Activated CD4-positive, alpha-beta T cell treated with anti-CD3 and anti-CD28 coated beads for 4 hours (primary cell): ENCODE measurements at places on chromosomes 12 and 14.

DNA sequence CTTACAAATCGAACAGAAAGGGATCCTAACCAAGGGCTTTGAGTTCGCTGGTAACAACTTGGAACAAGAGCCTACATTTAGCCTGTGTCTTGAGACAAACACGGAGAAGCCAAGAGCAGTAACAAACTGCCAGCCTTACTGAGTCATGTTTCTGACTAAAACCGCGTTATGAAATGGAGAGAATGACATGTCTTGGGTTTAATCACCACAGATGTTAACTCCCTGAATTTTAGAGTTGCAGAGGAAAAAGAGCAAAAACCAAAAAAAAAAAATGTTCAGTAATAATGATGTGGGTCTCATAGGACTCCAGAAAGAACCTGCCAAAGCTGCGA is 1.0 kb downstream of the BLTP3B start:
- DNase-seq = peak; percentile 30

DNA sequence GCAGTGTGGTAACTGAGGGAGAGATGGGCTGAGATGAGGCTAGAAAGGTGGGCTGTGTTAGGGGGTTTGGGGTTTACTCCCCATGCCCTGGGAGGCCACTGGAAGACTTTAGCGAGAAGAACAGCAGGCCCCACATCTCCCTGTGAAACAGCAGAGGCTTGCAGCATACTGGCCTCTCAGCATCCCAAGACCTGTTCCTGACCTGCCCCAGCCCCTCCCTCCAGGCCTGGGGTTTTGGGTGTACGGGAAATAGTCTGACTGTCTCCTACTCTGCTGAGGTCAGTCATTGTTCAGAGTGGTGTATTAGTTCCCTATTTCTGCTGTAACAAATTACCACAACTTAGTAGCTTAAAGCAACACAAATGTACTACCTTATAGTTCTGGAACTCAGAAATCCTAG is 103.5 kb upstream of the HIF1A start:
- DNase-seq = no peak

- no peak for DNase-seq
Observed at GRCh38 chr14:41167040-41167439, 439.6 kb upstream of the LRFN5 start.

GRCh38 chr12:92369636-92370035 is 224.0 kb upstream of the BTG1 start:
- DNase-seq = no peak

DNA sequence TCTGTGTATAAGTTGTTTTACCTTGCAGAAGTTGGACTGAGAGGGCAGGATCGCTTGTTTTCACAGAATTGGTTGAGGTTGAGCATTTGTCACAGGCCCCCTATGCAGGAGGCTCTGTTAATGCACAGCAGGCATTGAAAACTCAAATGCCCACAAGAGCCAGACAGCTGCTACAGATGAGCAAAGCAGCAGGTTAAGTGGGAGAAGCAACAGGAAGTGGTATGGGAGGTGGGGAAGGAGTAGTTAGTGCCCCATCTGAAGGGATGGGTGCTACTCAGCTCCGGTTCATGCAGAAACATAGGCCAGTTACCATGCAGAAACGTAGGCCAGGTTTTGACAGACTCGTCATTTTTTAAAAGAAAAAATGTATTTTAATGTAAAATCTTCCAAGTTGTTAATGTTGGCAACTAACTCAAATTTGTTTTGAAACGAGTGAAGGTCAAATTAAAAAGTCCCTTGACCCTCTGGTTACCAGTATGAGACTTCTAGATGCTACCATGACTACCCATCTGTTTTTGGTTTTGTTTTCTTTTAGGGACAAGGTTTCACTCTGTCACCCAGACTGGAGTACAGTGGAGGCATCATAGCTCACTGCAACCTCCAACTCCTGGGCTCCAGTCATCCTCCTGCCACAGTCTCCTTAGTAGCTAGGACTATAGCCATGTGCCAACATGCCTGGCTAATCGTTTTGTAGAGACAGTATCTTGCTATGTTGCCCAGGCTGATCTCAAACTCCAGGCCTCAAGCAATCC is 84.7 kb upstream of the FRMD6 start:
- no peak for DNase-seq

- DNase-seq = no peak
Observed at GRCh38 chr12:50006754-50007442, 18.4 kb downstream of the RACGAP1 start.

DNA sequence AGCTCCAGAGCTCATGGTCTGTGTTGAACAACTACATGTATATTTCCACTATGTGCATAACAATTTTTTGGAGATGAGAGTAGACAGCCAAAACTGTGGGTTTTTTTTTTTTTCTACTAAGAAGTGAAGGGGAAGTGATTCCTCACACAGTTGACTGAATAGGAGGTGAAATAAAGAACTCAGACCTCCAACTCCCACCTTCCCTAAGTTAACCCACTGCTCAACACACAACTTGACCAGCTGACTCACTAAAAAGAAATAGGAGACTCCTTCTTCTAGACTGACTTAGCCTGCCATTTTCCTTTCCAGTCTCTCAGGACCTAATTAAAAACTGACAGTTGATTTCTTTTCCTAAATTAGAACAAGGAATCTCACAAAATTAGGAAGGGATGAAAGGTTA is 1.7 kb downstream of the M6PR start:
- DNase-seq = no peak

DNA sequence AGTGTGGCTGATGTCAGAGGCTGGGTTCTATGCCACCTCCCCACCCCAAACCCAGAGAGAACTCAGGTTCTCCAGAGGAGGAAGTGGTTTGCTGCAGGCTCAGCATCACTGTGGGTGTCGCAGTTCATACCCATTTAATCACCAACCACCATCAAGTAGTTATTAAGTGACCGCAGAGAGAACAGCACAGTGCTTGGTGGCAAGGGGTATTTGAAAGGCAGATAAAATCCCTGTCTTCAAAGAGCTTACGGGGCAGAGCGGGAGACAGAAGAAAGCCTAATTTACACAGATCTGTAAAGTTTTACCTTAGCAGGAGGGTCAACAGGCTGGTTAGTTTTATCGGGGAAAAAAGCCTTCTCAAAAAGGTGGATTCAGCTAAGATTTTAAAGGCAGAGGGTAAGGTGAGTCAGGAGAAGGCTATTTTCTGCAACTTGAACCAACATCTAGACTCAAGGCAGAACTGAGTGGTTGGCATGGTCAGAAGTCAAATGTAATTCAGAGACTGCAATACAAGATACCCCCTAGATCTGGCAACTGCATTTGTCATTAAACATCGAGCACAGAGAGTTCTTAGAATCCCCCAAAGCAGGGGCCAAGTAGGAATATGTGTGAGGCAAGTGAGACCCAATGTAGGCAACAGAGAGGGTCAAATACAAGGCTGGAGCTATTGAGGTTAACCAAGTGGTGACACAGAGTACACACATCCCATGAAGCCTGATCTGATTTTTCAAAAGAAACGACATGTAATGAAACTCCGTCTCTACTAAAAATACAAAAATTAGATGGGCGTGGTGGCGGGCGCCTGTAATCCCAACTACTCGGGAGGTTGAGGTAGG is 13.2 kb downstream of the PXN start:
- peak; percentile 72 for DNase-seq

GRCh38 chr12:106078358-106079010 is 60.3 kb downstream of the NUAK1 start:
- DNase-seq = no peak

DNA sequence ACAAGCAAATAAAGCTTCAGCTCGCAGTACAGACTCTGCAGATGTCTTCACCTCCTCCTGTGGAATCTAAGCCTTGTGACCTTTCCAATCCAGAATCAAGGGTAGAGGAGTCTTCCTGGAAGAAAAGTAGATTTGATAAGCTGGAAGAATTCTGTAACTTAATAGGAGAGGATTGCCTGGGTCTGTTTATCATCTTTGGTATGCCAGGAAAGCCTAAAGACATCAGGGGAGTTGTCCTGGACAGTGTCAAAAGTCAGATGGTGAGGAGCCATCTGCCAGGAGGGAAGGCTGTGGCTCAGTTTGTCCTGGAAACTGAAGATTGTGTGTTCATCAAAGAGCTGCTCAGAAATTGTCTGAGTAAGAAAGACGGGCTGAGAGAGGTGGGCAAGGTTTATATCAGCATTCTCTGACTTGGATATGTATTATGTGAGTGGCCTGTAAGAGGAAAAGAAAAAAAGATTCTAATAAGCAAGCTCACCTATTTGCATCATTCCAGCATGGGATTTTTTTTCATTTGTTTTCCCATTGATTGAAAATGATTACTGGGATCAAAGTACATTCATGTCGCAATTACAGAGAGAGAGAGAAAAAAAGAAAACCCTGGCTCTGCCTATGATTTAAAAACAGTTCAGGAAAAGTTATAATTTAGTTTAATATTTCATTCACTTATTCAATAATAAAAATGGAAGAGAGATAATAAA is 767 bp downstream of the REP15 start:
- DNase-seq = no peak

GRCh38 chr12:92779902-92780301 is 77.1 kb downstream of the PLEKHG7 start:
- DNase-seq = no peak

DNA sequence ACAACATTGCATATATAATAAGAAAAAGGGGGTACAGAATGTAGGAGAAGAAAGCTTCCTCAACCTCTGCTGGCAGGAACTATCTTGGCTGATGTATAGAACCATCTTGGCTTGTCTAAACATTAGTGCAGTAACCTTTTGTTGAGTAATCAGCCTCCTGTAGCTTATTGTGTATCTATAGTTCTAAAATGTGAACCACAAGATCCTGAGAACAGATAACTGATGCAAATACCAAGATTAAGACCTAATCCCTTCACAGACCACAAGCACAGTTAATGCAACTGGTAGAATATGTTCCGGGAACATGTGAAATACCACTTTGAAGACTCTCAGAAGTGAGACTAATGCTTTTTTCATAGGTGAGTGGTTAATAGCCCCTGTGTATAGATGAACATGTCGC is 50.7 kb upstream of the KCNC2 start:
- DNase-seq = no peak

GRCh38 chr14:61474015-61474414 is 152.6 kb downstream of the PRKCH start:
- no peak for DNase-seq

- DNase-seq = peak; percentile 39
Observed at GRCh38 chr14:39229222-39229543, 4.5 kb upstream of the MIA2 start.

DNA sequence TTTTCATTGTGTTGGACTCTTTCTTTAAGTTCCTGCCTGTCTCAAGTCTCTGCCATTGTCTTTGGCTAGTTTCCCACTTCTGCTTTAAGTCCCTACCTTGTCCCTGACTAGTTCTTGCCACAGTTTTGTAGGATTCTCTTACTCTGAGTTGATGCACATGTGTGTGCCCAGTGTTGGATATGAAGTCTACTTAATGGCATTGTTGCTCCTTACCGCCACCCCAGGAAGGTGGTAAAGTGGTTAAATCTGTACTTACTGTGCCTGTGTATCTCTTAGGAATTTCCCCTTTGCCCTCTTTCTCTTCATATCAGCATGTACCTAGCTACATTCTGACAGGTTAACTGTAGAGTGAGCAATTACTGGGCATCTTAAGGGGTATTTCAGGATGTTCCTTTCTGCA is 227.1 kb downstream of the NUBPL start:
- no peak for DNase-seq

DNA sequence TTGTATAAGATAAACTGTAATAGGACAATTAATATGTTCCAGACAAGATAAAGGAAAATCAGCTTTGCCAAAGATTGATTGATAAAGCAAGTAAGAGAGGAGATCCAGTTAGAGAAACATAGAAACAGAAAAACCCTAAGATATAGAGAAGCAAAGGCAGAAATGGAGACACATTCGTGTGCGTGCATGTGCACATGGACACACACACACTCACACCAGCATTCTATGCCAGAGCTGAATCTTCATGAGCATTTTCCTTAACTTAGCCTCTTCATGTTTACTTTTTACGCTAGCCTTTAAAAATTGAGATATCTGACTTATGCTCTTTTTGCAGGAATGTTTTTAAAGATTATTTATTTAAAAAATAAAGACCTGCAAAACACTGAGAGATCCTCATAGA is 168.5 kb upstream of the ATP2B1 start:
- no peak for DNase-seq

DNA sequence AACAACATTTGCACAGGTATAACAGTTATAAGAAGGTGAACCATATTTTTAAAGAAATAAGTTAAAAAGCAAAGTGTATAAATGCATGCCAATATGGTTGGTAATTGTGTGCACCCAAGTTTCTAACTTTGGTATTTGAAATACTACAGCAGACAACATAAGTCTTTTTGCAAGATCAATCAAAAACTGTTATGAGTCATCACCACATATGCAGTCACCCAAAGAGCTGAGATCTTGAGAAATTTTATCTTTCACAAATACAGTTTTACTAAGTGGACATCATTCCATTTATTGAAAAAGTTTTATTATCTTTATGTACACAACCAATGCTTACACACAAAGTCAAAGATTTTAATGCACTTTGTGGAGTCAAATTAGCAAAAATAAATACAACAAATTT is 7.0 kb upstream of the ACSS3 start:
- DNase-seq = no peak

DNA sequence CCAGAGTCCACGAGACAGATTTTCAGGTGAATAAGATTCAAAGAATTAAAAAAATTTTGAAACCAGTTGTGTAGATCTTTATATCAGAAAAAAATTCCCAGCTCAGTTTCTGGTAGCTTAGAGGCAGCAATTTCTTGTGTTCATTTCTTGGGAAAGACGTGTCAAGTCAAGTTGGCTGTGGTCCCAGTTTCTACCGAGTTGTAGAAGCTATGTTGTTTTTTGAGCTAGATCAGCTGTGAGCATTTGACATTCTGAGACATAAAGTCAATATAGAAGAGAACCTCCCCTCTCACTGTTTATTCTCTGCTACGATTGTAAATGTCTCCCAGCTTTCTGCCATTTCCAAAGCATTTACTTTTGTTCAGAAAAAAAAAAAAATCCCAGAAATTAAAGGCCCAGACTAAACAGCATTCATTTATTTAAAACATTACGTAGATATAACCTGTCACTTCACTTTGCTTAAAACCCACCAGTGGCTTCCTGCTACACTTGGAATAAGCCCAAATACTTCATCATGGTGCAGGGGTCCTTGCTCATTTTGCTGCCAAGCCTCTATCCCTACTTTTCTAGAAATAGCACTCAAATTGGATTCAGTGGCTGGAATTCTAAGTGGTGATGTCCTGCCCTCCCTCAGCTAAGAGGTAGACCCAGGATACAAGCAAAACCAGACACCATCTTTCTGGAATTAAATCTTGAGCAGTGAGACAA is 20.6 kb upstream of the PYGL start:
- no peak for DNase-seq

GRCh38 chr14:25006961-25007795 is 42.8 kb downstream of the STXBP6 start:
- DNase-seq = no peak

GRCh38 chr12:19038209-19038608 is 91.3 kb upstream of the PLEKHA5 start:
- no peak for DNase-seq

GRCh38 chr12:94621662-94622359 is 28.5 kb downstream of the TMCC3 start:
- DNase-seq = peak; percentile 17

GRCh38 chr14:72463291-72463866 is 430.5 kb downstream of the DPF3 start:
- no peak for DNase-seq

- no peak for DNase-seq
Observed at GRCh38 chr14:93271111-93271510, 61.7 kb downstream of the BTBD7 start.

GRCh38 chr12:7966563-7966962 is 30.6 kb upstream of the SLC2A3 start:
- DNase-seq = no peak
